Stimulated activated CD4-positive, alpha-beta T cell treated with anti-CD3 and anti-CD28 coated beads, Interleukin-12 subunit alpha, Interleukin-12 subunit beta, amount 100 ng/mL, for 48 hours (primary cell): ENCODE measurements at places on chromosomes 6 and 20.
A peak's percentile ranks its signal among the peaks of the same experiment; 100 is the strongest.

DNA sequence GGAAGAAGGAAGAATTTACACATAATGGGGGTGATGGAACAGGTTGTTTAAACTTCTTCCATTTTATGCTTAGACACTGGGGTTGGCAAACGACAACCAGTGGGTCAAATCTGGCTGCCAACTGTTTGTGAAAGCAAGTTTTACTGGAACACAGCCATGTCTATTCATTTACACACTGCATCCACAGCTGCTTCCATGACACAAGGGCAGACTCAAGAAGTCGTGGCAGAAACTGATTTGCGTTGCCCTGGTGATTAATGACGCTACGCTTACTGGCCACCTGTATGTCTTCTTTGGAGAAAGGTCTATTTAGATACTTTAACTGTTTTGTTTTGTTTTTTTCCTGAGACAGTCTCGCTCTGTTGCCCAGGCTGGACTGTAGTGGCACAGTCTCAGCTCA lies 19.0 kb downstream of the CTCFL start:
- no peak for DNase-seq

DNA sequence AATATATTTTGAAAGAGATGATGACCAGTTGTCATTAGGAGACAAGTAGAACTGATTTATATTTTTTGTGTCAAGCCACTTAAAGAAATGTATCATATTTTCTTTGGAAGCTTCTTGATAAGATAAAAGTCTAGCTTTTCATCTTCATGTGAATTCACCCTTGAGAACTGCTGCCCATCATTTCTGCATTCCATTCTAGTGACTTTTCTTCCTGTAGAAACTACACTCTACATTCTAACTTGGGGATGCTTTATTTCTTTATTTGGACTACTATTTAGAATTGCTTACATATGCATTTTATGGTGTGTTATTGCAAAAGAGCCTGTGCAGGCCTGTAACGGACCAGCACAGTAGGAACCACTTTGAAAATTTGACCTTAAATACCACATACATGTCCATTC lies 335.0 kb upstream of the KCNQ5 start:
- DNase-seq, result no peak

GRCh38 chr6:34529665-34530327 lies 26.3 kb downstream of the SPDEF start:
- no peak for DNase-seq

GRCh38 chr6:142706210-142706609 lies 238.8 kb downstream of the HIVEP2 start:
- no peak for DNase-seq

GRCh38 chr6:153048631-153049030 lies 46.1 kb upstream of the MTRF1L start:
- DNase-seq, result no peak

DNA sequence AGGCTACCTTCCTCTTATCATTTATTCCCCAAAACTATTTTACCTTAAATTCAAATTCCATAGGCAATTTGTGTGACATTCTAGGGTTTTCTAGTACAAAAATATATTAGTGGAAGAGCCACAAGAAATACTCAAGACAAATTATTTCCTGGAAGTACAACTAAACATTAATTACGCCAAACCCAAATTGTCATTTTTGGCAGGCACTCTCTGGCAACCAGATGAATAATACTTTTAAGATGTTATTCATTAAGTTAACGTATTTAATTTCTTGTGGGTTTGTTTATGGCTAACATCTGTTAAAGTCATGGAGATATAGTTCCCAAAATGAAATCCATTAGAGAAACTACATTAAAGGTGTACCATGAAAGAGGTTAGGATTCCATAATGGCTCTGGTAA lies 40.5 kb downstream of the HMGN3 start:
- no peak for DNase-seq

GRCh38 chr6:150722614-150723344 lies 123.1 kb downstream of the PLEKHG1 start:
- DNase-seq, result no peak

- DNase-seq, result no peak
Observed at GRCh38 chr6:37889051-37889450, 69.5 kb downstream of the ZFAND3 start.

- DNase-seq, result no peak
Observed at GRCh38 chr20:50577175-50578018, 67.2 kb downstream of the PTPN1 start.

GRCh38 chr6:35468980-35469750 lies 964 bp downstream of the RPL10A start:
- no peak for DNase-seq

- no peak for DNase-seq
Observed at GRCh38 chr20:54184071-54184470, 10.3 kb upstream of the CYP24A1 start.

- DNase-seq, result no peak
Observed at GRCh38 chr6:165617528-165617927, 45.5 kb downstream of the PDE10A start.

- no peak for DNase-seq
Observed at GRCh38 chr20:35742741-35743523, 872 bp upstream of the RBM39 start.

DNA sequence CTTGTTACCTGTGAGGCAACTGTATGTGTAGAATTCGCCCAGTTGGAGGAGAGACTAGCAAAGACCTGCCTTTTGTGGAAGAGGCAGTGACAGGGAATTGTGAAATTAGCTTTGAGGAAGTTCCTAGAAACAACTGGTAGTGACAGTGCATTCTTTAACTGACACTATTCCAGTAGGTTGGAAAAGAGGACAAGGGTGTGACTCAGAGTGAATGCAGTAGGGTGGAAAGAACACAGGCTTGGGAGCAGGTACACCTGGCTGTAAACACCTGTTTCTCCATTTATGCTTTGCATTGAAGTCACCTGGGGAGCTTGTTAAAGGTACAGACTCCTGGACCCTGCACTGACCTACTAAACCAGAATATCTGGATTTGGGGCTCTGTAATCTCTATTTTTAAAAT lies 295.7 kb downstream of the PHACTR1 start:
- DNase-seq, result no peak

DNA sequence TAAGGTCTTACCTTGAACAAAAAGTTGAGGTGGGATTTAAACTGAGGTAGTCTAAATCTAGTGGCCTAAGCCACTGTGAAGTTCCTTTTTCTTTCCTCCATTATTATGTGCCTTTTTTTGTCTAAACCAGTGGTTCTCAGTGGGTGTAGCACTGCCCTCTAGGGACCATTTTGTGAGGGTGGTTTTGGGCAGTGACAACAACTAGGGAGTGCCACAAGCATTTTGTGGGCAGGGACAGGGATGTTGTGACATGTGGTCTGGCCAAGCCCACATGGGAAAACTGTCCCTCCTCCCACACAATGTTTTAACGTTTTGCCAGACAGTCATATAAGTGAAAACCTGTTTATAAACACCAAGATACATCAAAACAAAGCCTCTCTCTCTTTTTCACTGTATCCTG lies 899.4 kb upstream of the FLRT3 start:
- no peak for DNase-seq

DNA sequence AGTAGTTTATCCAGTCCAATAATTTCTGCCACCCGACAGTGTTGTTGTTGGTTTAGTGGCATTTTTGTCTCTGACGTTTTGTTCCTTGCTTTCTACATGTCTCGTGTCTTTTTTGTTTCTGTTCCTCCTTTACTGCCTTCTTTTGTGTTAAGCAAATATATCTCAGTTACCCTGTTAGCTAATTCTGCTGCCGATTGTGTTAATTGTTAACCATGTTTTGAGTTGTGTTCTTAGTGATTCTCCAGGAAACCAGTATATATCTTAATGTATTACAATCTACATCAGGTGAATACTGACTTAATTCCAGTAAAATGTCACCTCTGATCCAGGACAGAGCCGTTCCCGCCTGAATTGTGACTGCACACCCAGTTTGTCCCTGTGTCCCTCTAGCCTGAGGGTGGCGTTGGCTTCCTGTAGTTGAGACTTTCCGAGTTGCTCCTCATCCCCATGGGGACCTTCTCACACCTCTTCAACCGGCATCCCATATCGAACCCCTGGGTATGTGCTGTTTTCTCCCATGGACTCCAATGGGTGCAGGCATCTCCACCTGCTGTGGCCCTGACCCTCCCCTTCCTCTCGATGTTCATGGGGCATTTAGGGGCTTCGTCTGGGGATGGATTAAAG lies 35.8 kb upstream of the BHLHE23 start:
- no peak for DNase-seq

GRCh38 chr6:125363039-125363823 lies 61.5 kb upstream of the HDDC2 start:
- no peak for DNase-seq

- DNase-seq, result no peak
Observed at GRCh38 chr6:11327961-11328360, 95.5 kb upstream of the NEDD9 start.

DNA sequence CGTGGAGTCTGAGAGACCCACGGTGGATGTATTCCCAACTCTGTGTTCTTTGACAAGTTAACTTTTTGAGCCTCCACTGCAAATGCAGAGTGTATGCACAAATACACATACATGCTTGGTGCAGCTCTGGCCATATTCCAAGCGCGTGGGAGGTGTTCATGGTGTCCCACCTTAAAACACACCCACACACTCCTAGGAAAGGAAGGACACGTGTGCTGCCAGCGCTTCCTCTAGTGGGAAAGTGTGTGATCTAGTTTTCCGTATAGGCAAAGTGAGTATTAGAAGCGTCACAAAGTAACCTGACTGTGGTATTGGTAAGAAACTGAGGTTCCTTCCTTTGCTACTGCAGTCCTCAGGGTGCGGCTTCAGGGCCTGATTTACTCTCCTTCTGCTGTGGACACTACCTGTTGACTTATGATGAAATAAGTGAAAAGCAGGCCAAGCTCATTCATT lies 36.0 kb upstream of the MPC1 start:
- no peak for DNase-seq

DNA sequence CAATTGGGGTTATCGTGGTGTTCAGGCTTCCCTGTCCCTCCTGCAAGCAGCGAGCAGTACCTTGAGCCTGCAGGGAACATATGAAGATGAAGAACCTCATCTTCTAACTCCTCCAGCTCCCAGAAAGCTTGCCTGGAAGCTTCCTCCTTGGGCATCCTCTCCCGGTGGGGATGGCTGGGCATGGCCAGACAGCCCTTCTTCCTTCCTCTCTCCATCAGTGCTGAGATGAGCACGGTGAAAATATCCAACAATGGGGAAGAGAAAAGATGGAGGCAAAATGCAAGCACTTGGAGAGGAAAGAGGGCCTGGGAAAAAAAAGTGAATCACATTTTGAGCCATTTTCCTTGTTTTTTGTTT lies 107.7 kb upstream of the FOXA2 start:
- DNase-seq, result no peak

DNA sequence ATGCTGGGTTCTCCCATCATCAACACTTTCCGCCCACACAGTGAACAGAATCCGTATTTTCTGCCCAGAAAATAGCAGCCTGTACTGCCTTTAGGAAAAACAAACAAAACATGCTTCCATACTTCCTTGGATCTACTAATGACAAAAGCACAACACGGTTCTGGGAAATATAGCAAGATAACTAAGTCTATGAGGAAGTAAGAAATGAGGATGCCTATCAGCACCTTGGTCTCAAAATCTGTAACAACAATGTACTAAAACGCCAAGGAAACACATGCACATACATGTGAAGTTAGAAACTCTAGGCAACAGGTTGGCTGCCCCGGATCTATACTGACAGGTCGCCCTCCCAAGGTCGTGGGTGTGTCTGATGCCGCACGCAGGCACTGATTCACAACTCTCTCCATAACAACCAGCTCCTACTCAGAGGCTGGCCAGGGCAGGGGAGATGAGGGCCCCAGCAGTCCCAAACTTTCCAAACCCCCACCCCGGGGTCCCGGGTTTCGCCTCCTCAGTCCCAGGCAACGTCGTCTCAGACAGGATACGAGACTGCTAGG lies 710 bp downstream of the BTBD9 start:
- DNase-seq, result peak; percentile 48

GRCh38 chr6:27591699-27592480 lies 119.0 kb upstream of the ZNF184 start:
- DNase-seq, result no peak

- DNase-seq, result no peak
Observed at GRCh38 chr20:24978513-24978912, 14.0 kb downstream of the APMAP start.

DNA sequence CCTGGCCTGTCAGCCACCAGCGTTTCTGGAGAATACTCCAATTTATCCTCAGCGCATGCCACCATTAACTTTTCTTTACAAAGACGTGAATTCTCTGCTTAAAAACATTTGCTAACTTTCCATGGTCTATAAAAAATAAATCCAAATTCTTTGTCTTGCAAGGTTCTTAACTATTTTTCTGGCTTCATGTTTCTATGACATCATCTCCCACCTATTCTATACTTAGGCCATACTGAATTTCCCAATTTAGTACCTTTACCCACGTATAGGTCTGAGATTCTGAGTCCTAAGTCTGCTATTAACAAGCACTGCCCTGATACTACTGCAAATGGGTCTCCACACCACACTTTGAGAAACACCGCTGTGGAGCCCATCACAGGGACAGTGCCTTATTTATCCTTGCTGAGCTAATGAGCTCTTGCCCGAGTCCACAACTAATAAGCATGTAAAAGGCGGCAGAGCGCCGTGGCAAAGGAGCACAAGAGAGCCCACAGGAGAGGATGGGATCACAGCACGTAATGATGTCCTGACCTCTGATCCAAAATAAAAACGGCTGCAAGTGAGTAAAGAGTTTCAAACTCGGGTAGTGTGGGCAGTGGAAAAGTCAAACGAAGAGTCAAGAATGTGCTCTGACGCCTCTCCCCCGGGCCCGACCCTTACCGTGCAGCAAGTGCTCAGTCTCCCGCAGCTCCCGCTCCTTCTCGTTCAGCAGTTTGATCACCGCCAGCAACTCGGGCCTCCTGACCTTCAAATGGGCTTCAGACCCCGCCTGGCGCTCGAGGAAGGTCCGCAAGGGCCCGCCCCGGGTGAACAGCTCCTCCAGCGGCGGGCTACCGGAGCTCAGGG lies 519 bp downstream of the MTRF1L start:
- DNase-seq, result no peak
